SHP77 treated with DMSO at 0.1 percent for 48 hours (cell line): ENCODE measurements at places on chromosomes 6 and 20.
A peak's percentile ranks its signal among the peaks of the same experiment; 100 is the strongest.

GRCh38 chr6:119350202-119350951, 816 bp upstream of the MAN1A1 start:
- peak; percentile 38 for DNase-seq

- DNase-seq = no peak
These were observed 354.5 kb upstream of the CITED2 start for GRCh38 chr6:139728876-139729427.

GRCh38 chr20:38181207-38181801, 16.2 kb upstream of the TGM2 start:
- DNase-seq = no peak

GRCh38 chr6:8213995-8214394, 111.6 kb upstream of the EEF1E1 start:
- DNase-seq = no peak

- no peak for DNase-seq
These were observed 43.2 kb upstream of the PKIB start for GRCh38 chr6:122567034-122567433.

DNA sequence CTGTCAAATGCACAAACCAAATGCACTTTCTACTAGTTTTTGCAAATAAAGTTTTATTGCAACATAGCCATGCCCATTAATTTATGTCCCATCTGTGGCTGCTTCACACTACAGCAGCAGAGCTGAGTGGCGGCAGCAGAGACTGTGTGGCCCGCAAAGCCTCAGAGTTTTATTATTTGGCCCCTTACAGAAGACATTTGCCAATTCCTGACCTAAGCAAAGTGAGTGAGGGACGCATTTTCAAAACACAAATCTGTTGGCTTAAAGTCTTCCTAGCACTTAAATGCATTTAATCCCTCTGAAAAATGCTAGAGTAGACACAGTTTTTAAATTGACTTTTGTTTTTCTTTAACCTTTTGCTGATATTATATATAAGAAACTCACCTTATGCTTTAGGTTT, 126.4 kb downstream of the PHACTR3 start:
- DNase-seq = no peak

- DNase-seq = no peak
These were observed 104.6 kb upstream of the EXOC2 start for GRCh38 chr6:797479-798077.

- no peak for DNase-seq
These were observed 56.4 kb downstream of the SNRNP48 start for GRCh38 chr6:7646394-7646793.

DNA sequence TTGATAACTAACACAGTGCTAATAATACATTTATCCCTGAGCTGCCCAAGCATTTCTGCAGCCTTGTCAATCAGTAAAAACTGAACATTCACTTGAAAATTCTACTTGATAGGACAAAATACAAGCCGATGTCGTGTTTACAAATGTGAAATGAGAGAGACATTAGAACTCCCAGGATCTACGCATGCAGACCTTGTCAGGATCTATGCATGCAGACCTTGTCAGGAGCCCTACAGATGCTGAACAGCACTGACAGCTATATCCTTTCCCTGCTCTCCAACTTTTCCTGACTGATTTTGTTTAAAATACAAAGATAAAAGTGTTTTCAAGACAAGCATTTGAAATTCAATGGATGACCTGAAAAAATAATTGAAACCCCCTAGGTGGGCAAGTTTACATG, 28.9 kb downstream of the INSM1 start:
- DNase-seq = no peak

- no peak for DNase-seq
These were observed 312 bp downstream of the TXNDC5 start for GRCh38 chr6:7910298-7910653.

- DNase-seq = no peak
These were observed 23.1 kb downstream of the DNAH8 start for GRCh38 chr6:38738261-38738660.

GRCh38 chr6:158213925-158214674, 46.0 kb downstream of the GTF2H5 start:
- DNase-seq = peak; percentile 76

DNA sequence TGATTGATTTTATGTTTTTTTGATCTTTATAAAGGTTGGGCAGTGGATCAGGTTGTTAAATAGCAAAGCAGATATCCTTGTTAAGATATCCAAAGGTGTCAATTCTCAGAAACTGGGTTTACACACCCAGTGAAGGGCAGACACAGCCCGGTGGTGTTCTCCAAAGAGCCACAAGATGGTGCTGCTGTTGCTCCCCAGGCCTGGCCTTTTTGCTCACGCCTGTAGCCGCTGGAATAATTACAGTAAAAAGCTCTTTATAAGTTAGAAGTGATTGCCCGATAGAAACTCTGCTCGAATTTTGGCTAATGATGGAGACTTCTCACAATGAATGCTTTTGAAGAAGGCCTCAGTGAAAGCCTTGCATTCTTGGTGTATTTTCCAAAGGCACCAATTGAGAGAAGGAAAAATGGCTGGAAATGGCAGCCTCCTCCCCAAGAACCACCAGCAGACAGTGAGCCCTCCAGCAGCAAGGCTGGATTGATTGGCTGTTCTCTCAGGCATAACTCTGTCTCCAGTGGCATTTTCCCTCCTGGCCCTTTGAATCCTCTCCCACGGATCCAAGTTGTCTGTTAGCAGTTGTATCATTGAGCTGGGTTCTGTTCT, 120.5 kb upstream of the CHD6 start:
- no peak for DNase-seq

DNA sequence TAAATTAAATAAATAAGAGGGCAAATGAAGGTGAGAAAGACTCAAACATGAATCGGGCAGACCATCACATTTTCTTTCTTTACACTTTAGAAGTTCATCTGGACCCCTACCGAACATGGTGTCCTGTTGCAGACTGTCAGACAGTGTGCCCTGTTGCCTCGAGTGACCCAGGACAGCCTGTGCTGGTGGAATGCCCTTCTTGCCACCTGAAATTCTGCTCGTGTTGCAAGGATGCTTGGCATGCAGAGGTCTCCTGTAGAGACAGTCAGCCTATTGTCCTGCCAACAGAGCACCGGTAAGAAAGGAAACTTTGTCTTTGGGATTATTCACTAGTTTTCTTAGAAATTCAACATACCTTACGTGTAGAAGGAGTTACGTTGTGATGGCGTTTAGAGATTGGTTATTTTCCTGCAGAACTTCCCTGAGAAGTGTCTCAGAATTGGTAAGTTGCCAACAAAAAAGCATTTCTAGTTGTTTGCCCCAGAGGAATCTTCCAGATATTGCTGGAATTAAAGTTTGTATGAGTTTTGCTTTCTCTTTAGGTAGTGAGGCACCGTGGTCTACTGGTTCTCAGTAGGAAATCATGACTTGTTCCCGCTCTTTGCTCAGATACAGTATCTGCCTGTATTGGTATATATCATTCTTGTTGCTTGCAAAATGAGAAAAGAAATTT, 70.1 kb downstream of the RNF144B start:
- no peak for DNase-seq

DNA sequence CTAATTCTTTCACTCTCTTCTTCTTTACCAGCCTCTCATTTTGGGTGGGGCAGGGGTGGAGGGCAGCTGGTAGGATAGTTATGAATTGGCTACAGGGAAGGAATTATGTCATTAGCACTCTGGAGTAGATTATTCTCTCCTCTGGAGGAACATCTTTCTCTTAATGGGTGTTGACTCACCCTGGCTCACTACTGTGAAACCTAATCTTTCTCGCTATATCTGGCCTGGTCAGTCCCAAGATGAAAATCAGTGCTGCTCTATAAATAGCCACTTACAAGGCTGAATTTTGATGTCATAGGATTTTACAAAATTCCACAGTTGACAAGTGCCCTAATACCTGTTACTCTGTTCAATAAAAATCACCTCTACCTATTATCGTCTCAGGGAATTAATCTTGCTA, 151.3 kb downstream of the COL9A1 start:
- no peak for DNase-seq

DNA sequence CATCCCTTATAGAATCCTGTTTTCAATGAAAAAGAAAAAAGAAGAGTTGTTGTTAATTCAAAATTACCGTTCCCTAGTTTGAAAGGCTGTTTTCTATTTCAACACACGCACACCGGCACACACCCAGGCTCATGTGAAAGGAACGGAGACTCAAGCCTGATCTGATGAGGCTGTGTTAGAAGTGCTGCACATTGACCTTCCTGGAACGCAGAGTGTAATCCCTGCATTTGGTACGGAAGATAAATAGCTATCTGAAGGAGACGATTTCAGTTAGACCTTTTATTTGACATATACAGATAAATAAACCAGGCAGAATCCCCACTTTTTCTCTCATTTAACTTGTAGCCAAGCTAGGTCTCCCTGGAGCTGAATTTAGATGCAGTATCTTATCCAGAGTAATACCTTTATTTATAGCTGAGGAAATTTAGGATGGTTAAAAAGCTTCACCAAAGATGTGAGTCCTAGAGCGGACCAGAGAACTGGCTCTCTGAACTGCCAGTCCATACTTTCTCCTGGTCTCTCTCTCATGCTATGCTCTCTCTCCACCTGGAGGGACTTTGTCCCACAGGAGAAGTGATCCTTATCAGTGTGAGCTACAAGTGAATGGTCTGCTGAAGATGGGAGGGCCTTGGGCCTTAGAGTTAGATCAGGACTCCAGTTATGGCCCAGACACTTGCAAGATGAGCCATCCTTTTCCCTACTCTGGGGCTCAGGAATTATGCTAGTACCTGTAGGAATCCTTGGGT, 30.6 kb downstream of the MAP3K4 start:
- DNase-seq = no peak

GRCh38 chr6:51792273-51793030, 295.0 kb downstream of the PKHD1 start:
- no peak for DNase-seq

DNA sequence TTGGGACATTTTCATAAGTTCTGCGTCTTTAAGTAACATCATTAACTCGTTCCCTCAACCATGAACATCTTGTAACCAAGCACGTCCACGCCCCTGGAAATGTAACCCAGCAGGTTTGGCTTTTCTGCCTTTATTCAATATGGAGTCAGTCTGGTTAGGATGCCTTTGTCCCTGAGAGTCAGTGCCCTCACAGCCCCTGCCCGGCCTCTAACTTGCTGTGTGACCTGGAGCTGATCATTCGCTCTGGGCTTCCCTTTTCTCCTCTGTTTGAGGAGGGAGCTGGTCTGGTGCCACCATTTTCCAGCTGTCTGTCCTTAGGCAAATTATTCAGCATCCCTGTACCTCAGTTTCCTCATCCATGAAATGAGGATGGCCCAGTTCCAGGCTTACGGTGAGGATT, 26.5 kb upstream of the ANGPT4 start:
- DNase-seq = no peak

- no peak for DNase-seq
These were observed 79.8 kb downstream of the VEGFA start for GRCh38 chr6:43849844-43850243.
